Stimulated activated memory B cell treated with anti-CD40 and anti-IgM and Interleukin-4, amounts not matched to agents 10 μg/mL and 1 μg/mL and 100 μg/mL, for 72 hours (primary cell): ENCODE measurements at places on chromosomes 13 and 19.

DNA sequence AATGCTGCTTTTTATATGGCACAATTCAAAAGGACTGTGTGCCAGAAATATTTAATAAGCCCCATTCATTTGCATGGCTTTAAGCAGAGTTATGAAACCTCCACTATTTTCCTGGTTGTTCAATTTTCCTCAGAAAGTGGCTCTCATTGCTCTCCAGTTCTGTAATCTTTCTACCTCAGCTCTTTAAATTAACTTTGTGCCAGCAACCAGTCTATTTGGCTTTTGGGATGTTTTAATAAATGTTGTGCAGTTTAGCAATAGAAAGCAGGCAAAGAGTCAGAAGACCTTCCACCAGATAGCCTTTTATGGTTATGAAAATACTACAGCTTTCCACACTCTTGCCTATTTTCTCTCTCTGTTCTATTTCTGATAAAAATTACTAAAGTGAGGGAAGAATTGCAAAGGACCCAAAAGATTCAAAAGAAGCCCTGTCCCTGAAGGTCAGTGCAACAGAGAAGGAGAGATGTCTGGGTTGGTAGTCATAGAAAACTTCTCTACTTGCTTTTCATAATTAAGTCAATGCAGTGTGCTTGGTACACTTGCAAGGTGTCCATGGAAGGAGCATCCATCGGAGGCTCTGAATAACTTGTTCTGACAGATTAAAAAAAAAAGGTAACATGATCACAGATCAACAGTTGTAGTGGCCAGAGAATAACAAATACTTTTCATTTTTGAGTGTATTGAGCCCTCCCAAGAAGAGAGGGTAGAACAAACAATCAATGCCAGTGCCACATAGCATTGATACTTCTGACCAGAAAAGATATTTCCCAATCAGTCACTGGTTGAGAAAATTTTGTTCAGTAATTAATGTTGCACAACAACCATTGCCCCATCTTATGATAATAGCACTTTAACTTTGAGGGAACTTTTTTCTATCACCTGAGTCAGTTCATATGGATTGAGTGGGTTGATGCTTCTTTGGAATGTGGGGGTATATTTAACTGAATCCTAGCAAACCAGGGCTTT lies 48.4 kb upstream of the SPRY2 start:
- peaks cover 7% of the 10 kb centered on the region for H3K4me1 ChIP-seq
- no peak for ATAC-seq
- no peaks in the 10 kb centered on the region for H3K36me3 ChIP-seq

- no peaks in the 10 kb centered on the region for H3K36me3 ChIP-seq
- H3K4me1 ChIP-seq, result no peaks in the 10 kb centered on the region
- H3K27me3 ChIP-seq, result no peaks in the 10 kb centered on the region
- H3K27ac ChIP-seq, result no peak overlapping the region
These were observed 165.8 kb downstream of the DIAPH3 start for GRCh38 chr13:59997976-59998375.

- no peak overlapping the region for H3K4me3 ChIP-seq
- H3K27ac ChIP-seq, result no peak overlapping the region
- no peaks in the 10 kb centered on the region for H3K36me3 ChIP-seq
- peaks cover 17% of the 10 kb centered on the region for H3K4me1 ChIP-seq
- no peaks in the 10 kb centered on the region for H3K27me3 ChIP-seq
These were observed 473 bp downstream of the KLK4 start for GRCh38 chr19:50910722-50911121.

GRCh38 chr19:5694956-5695648 lies 5.0 kb downstream of the RPL36 start:
- H3K4me3 ChIP-seq, result peak overlapping the region; percentile 47
- no peaks in the 10 kb centered on the region for H3K27me3 ChIP-seq
- H3K27ac ChIP-seq, result peak overlapping the region; percentile 53

DNA sequence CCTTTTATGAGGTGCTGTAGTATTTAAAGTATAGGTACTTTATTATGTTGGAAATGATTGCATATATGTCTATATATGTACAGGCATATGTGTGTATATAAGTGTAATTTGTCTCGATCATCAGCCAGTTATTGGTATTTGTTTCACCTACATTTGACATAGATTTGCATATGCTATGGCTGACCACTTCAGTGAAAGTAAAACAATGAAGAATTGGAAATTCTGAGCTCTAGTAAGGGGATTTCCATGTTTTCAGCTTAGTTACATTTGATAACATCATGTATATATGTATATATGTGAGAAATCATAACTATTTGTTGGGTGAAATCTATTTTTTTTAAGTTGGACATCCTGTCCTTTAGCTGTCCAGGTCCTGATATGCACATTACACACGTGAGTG lies 1303.9 kb downstream of the EFNB2 start:
- no peak overlapping the region for H3K27ac ChIP-seq
- H3K36me3 ChIP-seq, result no peaks in the 10 kb centered on the region
- no peaks in the 10 kb centered on the region for H3K27me3 ChIP-seq
- H3K4me3 ChIP-seq, result no peak overlapping the region
- no peaks in the 10 kb centered on the region for H3K4me1 ChIP-seq

DNA sequence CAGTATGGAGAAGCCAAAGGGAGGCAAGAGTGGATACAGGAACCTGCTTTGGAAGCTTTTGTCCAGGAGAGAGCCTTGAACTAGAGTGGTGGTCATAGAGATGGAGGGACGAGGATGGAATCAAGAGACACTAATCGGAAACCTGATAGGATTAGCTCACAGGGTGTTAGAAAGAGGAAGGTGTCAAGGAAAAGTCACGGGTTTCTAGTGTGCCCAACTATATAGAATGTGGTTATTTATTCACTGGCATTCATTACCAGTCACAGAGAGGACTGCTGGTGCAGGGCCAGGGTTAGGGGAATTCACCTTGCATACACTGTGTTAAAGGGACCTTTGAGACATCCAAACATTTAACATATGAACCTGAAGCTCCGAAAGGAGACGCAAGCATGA lies 43.4 kb upstream of the URAD start:
- peaks cover 50% of the 10 kb centered on the region for H3K4me1 ChIP-seq
- H3K36me3 ChIP-seq, result no peaks in the 10 kb centered on the region
- peak; percentile 70 for ATAC-seq
- H3K4me3 ChIP-seq, result no peak overlapping the region
- peak overlapping the region; percentile 66 for H3K27ac ChIP-seq

- no peak overlapping the region for H3K4me3 ChIP-seq
- H3K27ac ChIP-seq, result no peak overlapping the region
- peaks cover 36% of the 10 kb centered on the region for H3K36me3 ChIP-seq
- no peak for ATAC-seq
- H3K27me3 ChIP-seq, result no peaks in the 10 kb centered on the region
These were observed 3.3 kb downstream of the CRB3 start for GRCh38 chr19:6467384-6467783.

DNA sequence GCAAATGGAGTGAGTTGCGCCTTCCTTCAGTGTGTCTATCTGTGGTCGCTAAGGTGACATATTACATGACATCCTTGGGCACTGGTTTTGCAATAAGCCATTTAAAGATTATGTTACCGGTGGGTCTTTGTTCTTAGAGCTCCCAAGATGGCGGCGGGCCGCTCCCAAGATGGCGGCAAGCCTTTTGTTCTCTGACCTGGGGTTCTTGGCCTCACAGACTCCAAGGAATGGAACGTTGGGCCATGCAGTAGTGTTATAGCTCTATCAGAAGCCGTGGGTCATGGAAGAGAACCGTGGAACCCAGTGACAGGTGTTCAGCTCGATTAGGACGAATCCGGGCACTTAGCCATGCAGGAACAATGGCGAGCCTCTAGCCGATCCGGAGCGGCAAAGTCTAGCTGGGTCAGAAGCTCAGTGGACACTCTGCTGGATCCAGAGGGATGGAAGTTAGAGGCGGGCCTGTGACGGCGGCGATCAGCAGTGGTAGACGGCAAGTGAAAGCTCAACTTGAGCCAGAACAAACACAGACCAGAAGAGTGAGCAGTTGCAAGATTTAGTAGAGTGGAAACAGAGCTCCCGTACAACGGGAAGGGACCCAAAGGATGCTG lies 188.6 kb downstream of the TEX29 start:
- no peaks in the 10 kb centered on the region for H3K36me3 ChIP-seq
- H3K27me3 ChIP-seq, result peaks cover under 1% of the 10 kb centered on the region
- H3K27ac ChIP-seq, result no peak overlapping the region
- no peak overlapping the region for H3K4me3 ChIP-seq
- H3K4me1 ChIP-seq, result no peaks in the 10 kb centered on the region
- no peak for ATAC-seq

DNA sequence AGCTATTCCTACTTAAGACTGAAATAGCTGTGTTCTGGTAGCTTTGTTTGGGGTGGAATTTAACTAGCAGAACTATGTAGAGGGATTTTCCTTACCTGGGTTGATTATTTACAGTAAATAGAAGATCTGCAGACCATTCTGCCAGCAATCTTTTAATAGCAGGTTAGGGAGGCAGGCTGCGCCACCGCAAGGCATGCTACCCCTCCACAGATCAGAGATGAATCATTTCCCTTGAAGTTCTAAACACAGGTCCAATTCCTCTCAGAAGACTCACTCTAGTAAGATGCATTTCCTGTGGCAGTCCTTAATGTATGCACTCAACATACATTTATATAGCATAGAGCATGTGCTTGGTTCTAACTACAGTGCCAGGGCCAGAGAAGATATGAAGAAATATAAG lies 109.0 kb downstream of the TNFRSF19 start:
- H3K4me3 ChIP-seq, result no peak overlapping the region
- H3K36me3 ChIP-seq, result no peaks in the 10 kb centered on the region
- peaks cover 40% of the 10 kb centered on the region for H3K27me3 ChIP-seq
- H3K27ac ChIP-seq, result no peak overlapping the region
- H3K4me1 ChIP-seq, result no peaks in the 10 kb centered on the region

DNA sequence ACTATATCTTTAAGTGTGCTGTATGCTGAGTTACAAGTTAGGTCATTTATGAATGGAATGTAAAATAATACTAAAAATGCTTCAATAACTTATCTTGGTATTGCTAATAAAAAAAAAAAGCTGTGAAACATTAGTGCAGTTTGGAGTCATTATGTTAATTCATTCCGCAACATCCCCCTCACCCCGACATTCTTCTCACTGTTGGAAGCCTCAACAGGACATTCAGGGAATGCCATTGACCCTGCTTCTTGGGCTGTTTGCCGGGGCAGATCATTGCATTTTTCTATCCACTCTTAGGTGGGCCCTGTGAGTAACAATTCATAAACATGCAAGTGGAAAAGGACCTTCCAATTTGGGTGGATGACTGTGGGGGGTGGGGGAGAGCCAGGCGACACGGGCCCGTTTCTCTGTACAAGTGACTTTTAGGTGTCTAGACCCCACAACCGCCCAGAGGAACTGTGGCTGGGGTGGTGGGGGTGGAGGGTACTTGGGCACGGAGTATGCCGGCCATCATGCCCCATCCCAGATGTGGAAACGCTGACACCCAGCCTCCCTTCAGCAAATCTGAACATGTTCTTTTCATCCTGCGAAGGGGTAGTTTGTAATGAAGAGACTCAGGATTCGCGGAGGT lies 185.9 kb downstream of the ZNF536 start:
- no peak overlapping the region for H3K27ac ChIP-seq
- H3K4me1 ChIP-seq, result no peaks in the 10 kb centered on the region
- no peaks in the 10 kb centered on the region for H3K27me3 ChIP-seq
- H3K4me3 ChIP-seq, result no peak overlapping the region
- ATAC-seq, result no peak

DNA sequence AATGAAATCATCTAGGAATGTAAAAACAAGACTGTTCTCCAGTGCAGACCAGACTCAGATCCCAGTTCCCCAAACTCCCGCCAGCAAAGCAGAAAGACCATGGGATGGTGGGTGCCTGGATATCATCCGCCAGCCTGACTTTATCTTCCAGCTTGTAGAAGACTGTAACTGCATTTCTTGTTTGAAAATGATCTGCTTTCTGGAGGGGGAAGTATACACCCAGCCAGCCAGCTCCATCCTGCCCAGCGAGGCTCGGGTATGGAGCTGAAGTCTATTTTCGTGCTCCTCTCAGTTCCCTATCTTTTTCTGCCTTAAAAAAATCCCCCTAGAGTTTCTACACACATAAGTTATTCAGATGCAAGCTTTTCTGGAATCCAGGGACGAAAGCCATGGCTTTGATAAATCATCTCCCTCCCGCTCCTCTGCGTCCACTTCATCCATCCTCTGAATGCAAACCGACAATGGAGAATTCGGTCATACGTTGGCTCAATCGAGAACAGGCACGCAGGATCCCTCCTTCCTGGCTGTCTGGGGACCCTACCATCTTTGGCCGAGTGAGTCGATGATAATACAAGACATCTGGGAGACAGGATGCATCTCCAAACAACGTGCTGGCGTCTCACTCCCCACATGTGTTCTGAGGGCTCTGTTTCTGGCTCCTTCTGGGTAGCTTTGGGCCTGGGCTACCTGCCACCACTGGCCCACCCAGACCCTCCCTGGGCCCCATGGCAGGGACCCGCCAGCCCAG lies 31.2 kb downstream of the CEBPG start:
- no peak overlapping the region for H3K27ac ChIP-seq
- H3K27me3 ChIP-seq, result no peaks in the 10 kb centered on the region
- peaks cover 2% of the 10 kb centered on the region for H3K36me3 ChIP-seq
- H3K4me1 ChIP-seq, result peaks cover 15% of the 10 kb centered on the region
- no peak overlapping the region for H3K4me3 ChIP-seq

DNA sequence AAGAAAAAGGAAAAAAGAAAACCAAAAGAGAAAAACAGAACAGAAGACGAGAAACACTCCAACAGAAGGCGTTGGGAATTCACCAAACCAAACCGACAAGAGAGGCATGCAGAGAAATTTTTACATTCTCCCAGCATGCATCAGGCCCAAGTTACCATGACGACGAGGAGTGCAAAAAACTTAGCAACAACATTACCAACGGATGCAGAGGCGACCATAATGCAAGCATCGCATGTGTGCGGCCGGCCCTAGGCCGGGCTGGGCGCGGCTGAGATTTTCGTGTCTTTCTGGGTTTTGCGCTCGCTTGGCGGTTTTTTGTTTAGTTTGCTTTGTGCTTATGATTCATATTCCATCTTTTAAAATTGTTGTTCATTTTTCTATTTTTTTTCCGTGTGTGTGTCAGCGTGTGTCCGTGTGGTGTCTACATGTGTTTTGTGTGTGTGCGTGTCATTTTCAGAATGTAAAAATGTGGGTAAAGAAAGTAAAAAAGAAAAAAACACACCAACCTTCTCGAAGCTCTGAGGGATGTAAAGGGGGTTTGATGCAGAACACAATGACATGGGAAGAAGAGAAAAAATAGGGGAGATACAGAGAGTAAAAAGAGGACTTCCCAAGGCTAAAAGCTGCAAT lies 84.9 kb downstream of the PTPRS start:
- no peaks in the 10 kb centered on the region for H3K27me3 ChIP-seq
- H3K27ac ChIP-seq, result no peak overlapping the region
- H3K4me3 ChIP-seq, result no peak overlapping the region
- no peaks in the 10 kb centered on the region for H3K4me1 ChIP-seq

DNA sequence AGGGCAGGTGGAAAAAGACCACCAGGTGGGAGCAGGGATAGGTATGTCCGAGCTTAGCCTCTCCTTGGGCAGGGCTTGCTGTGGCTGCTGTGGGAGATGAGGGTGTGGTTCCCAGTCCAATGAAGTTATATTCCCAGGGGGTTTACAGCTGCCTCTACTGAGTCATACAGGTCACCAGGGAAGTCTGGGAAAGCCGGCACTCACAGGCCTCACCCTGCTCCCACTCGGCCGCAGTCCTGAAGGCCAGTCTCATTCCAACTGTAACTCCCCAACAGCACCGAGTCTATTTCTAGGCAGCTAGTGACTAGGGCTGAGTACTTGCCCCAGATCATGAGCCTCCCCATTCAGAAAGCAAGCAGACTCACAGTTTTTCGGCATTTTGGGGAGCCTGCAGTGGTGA lies 77.1 kb downstream of the FNDC3A start:
- no peak overlapping the region for H3K27ac ChIP-seq
- H3K4me1 ChIP-seq, result peaks cover 39% of the 10 kb centered on the region
- H3K36me3 ChIP-seq, result peaks cover 82% of the 10 kb centered on the region
- ATAC-seq, result no peak
- H3K27me3 ChIP-seq, result no peaks in the 10 kb centered on the region
- no peak overlapping the region for H3K4me3 ChIP-seq
